ENCODE measurements at places on chromosomes 12 and 14. TPM values are rescaled to one million over a fixed set of nuclear protein-coding genes. Genes with fewer than 3 reads are reported as not detected.
A peak's percentile ranks its signal among the peaks of the same experiment; 100 is the strongest.

Gene ACOT6
- not detected for total RNA-seq

GRCh38 chr14:95024380-95024779 is 132.9 kb downstream of the DICER1 start:
- H3K4me3 ChIP-seq: no peak overlapping the region
- no peaks in the 10 kb centered on the region for H3K27me3 ChIP-seq
- no peaks in the 10 kb centered on the region for H3K36me3 ChIP-seq
- no peak overlapping the region for H3K27ac ChIP-seq

Gene AMHR2
- total RNA-seq: not detected

Gene IL23A
- not detected for total RNA-seq

Gene LTBP2
- 0.57 TPM for total RNA-seq

DNA sequence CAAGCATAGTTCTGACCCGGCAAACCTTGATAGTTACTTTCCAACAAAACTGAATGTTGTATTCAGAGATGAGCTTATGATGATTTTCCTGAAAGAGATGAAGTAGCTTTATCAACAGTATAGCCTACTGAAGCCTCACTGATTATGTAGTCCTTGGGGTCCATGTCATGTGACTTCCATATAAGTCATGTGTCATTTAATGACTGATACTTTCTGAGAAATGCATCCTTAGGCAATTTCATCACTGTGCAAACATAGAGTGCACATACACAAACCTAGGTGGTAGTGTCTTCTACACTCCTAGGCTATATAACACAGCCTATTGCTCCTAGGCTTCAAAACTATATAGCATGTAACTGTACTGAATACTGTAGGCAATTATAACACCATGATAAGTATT is 28.5 kb upstream of the TUBA1C start:
- peaks cover 21% of the 10 kb centered on the region for H3K4me1 ChIP-seq
- H3K27ac ChIP-seq: no peak overlapping the region
- H3K27me3 ChIP-seq: no peaks in the 10 kb centered on the region
- H3K36me3 ChIP-seq: no peaks in the 10 kb centered on the region

Gene CFAP54
- 0.71 TPM for total RNA-seq

DNA sequence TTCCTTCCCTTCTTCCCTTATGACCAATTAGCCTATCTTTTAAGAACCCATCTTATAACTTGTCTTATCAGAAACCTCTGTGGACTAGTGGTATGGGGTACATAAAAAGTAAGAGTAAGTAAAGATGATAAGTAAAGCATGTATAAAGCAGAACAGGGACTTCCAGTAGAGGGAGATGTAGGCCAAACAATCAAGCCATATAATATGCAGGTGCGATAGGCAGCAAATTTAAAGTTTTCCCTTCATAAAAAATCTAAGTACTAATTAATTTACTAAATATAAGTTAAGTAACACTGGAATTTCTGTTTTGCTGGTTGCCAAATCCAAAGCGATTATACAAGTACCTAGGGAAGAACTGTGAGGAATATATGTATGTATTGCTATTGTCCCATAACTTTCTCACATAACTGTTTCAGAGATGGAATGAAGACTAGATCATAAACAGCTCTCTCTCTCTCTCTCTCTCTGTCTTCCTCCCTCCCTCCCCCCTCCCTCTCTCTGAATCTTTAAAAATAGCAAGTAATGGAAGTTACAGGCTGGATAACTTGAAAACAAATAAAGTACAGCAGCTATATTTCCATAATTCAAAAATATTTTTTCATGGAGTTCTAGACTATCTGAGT is 25.7 kb downstream of the METTL25 start:
- H3K4me1 ChIP-seq: no peaks in the 10 kb centered on the region
- H3K27me3 ChIP-seq: no peaks in the 10 kb centered on the region
- H3K27ac ChIP-seq: no peak overlapping the region
- peak; percentile 33 for DNase-seq
- H3K36me3 ChIP-seq: no peaks in the 10 kb centered on the region

- DNase-seq: no peak
- H3K36me3 ChIP-seq: no peaks in the 10 kb centered on the region
Observed at GRCh38 chr14:58954052-58954451, 234.4 kb upstream of the DAAM1 start.

DNA sequence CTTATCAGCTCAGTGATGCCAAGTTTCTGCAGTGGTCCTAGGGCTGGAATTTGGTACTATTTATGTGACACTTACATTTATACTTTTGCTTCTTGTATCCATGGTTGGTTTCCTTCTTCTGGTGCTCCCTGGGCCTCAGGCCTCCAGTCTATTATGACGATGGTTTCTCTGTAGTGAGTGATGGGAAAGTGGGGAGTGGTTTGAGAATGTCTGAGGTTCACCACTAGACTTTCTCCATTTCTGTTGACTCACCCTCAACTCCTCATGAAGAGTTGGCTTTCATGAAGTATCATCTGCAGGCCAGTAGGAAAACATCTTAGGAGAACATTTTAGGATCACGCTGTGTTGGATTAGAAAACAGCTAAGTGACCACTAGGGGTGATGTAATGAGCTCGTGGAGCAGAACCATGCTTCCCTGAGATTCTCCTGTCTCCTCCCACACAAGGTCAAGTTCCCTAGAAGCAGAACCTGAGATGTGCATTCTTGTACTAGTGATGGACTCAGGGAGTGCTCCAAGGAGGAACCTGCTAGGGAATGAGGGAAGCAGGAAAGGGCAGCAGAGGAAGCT is 32.1 kb downstream of the RPH3A start:
- no peak overlapping the region for H3K4me3 ChIP-seq
- no peak for DNase-seq
- H3K4me1 ChIP-seq: peaks cover 13% of the 10 kb centered on the region

GRCh38 chr12:94805749-94806529 is 155.6 kb upstream of the TMCC3 start:
- H3K4me1 ChIP-seq: peaks cover 6% of the 10 kb centered on the region
- H3K27me3 ChIP-seq: no peaks in the 10 kb centered on the region
- peak; percentile 64 for DNase-seq
- peak overlapping the region; percentile 45 for H3K27ac ChIP-seq
- H3K4me3 ChIP-seq: no peak overlapping the region

- H3K4me3 ChIP-seq: no peak overlapping the region
- DNase-seq: no peak
- H3K36me3 ChIP-seq: no peaks in the 10 kb centered on the region
- no peaks in the 10 kb centered on the region for H3K27me3 ChIP-seq
Observed at GRCh38 chr12:52045794-52046199, 5.4 kb upstream of the NR4A1 start.

Gene B3GNT4
- total RNA-seq: 0.22 TPM

GRCh38 chr12:91219919-91220318 is 37.3 kb upstream of the DCN start:
- no peak overlapping the region for H3K4me3 ChIP-seq
- H3K27me3 ChIP-seq: no peaks in the 10 kb centered on the region
- no peaks in the 10 kb centered on the region for H3K4me1 ChIP-seq
- H3K36me3 ChIP-seq: no peaks in the 10 kb centered on the region
- DNase-seq: no peak
- H3K27ac ChIP-seq: no peak overlapping the region

GRCh38 chr12:1131811-1132224 is 140.8 kb downstream of the ERC1 start:
- H3K4me3 ChIP-seq: no peak overlapping the region
- H3K36me3 ChIP-seq: no peaks in the 10 kb centered on the region
- no peak overlapping the region for H3K27ac ChIP-seq
- DNase-seq: no peak

Gene LPAR5
- 0.17 TPM for total RNA-seq

Gene HOXC4
- total RNA-seq: 9.6 TPM

DNA sequence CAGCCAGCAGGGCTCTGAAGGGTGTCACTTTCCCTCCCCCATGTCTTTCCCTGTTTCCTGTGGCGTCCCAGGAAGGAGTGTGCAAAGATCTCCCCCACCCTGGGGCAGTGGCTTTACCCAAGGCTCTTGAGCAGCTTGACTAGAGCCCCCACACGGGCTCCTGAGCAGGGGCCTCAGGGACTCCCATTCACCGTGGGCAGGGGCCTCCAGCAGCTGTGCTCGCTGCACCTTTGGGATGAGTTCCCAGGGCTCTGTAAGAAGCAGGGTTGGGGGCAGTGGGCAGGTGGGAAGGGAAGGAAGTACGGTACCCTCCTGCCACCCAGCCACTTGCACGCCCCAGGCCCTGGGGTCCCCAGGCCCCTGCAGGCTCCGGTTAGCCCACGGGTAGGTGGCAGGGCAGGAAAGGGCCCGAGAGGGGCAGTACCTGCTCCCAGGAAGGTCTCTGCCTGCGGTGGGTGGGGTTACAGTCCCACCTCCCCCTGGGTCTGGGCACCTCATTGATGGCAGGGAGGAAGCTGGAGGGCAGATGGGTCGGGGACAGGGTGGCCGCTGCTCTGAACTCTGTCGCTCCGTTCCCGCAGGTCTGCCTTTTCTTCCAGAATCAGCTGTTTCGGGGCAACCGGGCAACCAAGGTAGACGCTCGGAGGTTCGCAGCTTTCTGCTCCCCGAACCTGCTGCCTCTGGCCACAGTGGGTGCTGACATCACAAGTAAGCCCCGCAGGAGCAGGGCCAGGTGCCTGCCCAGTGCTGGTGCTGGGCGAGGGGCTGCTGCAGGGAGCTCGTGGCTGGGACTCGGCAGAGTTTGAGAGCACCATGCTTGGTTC is 13.0 kb downstream of the ASPG start:
- H3K27me3 ChIP-seq: no peaks in the 10 kb centered on the region
- DNase-seq: no peak
- H3K4me3 ChIP-seq: no peak overlapping the region
- H3K36me3 ChIP-seq: no peaks in the 10 kb centered on the region

DNA sequence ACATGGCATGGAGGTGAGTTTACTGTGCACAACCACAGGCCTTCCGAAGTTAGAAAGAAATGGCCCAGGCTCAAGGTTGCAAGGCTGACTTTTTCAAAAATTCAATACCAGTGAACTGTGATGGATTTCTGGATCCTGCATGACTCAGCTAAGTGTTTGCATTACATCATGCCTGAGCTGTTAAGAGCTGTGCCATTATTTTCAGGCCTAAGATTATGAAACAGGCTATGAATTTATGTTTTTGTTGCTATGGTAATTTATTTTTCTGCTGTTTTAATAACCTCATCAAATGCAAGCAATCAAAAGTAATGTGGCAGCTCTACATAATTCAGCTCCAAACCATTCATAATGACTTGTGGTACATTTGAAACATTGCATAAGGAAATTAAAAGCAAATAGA is 457.7 kb upstream of the TMEM132C start:
- peak; percentile 61 for DNase-seq
- no peaks in the 10 kb centered on the region for H3K27me3 ChIP-seq
- H3K36me3 ChIP-seq: no peaks in the 10 kb centered on the region
- peak overlapping the region; percentile 64 for H3K27ac ChIP-seq

Gene CLEC4E
- not detected for total RNA-seq

GRCh38 chr14:27067961-27068360 is 470.1 kb upstream of the NOVA1 start:
- H3K4me1 ChIP-seq: no peaks in the 10 kb centered on the region
- H3K27ac ChIP-seq: no peak overlapping the region

Gene AQP6
- total RNA-seq: not detected

DNA sequence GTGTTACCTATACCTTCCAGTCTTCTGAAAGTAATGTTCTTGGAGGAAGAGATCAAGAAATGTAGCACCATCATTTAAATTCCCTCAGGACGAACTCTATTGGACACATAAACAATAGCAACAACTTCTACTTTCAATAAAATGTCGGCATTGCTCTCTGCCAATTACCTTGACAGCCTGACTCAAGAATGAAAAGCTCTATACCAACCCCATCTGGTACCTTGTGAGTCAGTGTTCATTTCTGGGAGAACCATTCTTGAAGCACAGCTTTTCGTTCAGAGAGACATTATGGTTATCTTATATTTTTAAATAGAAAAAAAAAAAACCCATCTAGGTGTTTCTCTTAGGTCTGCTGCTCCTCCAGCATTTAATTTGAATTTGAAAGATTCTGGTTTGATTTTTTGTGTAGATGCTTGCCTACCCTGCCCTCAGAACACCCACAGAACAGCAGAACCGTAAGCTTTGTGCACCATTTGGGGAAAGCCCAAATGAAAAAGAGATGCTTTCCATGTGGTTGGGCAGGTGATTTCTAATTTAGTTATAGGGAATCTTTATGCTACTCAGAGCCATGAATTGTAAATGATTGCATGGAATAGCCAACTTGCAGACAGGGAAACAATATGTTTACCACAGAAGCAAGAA is 156.0 kb downstream of the SAMD4A start:
- no peaks in the 10 kb centered on the region for H3K36me3 ChIP-seq
- H3K27ac ChIP-seq: peak overlapping the region; percentile 28
- peak; percentile 83 for DNase-seq
- H3K4me1 ChIP-seq: peaks cover 39% of the 10 kb centered on the region
- H3K4me3 ChIP-seq: no peak overlapping the region
- H3K27me3 ChIP-seq: no peaks in the 10 kb centered on the region

DNA sequence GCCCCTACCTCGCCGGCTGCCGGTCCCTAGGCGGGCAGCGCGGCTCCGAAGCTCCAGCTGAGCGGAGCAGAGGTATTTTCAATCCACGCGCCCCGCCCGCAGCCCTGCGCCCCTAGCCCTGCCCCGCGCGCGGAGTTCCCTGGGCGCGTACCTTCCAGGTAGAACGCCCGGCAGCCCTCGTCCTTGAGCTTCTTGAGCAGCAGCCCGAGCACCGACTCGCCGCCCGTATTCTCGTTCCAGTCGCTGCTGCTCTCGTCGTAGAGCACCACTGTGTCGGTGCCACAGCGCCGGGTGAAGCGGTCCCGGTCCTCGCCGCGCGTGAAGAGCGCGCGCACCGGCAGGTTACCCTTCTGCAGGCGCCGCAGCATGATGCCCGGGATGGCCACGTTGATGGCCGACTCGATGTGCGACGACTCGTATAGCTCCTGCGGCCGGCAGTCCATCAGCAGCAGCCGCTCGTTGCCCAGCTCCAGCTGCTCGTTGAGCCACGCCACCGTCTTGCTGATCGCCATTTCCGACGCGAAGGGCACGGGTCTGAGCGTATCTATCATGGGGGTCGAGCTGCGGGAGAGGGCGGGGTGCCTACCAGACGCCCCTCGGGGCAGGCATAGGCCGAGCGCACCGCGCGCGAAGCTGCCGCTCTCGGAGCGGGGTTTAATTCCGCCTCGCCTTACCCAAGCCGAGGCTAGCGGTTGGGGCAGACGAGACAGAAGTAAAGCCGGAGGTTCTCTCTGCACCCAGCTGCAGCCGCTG is 636 bp downstream of the DUSP6 start:
- H3K27ac ChIP-seq: peak overlapping the region; percentile 97
- no peak for DNase-seq
- peaks cover 42% of the 10 kb centered on the region for H3K36me3 ChIP-seq
- H3K4me3 ChIP-seq: peak overlapping the region; percentile 68
- H3K4me1 ChIP-seq: peaks cover 28% of the 10 kb centered on the region
- H3K27me3 ChIP-seq: no peaks in the 10 kb centered on the region

DNA sequence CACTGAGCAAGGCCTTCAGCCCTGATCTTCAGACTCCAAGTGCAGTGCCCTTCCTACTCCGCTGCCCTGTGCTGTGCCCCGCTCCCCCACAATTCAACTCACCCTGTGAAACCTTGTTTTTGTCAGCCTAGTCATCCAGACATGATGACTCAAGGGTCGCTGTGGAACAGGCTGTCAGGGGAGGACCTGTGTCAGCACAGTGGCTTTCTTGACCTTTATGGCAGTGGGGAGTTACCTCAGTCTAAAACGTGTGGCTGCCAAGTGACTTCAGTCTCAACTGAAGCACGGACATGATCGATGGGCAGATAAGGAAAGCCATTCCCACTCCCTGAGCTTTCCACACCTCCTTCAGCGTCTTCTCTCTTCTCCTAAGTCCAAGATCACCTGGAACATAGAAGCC is 16.3 kb upstream of the FLVCR2 start:
- DNase-seq: no peak
- no peaks in the 10 kb centered on the region for H3K36me3 ChIP-seq
- H3K27ac ChIP-seq: no peak overlapping the region
- H3K27me3 ChIP-seq: peaks cover 9% of the 10 kb centered on the region
- no peaks in the 10 kb centered on the region for H3K4me1 ChIP-seq
- H3K4me3 ChIP-seq: no peak overlapping the region

GRCh38 chr12:87171356-87171755 is 857.8 kb downstream of the C12orf50 start:
- H3K4me1 ChIP-seq: no peaks in the 10 kb centered on the region
- DNase-seq: no peak
- H3K4me3 ChIP-seq: no peak overlapping the region
- H3K27me3 ChIP-seq: no peaks in the 10 kb centered on the region
- no peak overlapping the region for H3K27ac ChIP-seq
- H3K36me3 ChIP-seq: no peaks in the 10 kb centered on the region

Data from A673 (cell line).